ENCODE measurements at places on chromosomes 7 and 10.

- no peak for DNase-seq
Observed at GRCh38 chr7:37234334-37234733, 214.3 kb downstream of the ELMO1 start.

GRCh38 chr10:10438335-10439100 is 579.2 kb upstream of the CELF2 start:
- no peak for DNase-seq

- no peak for DNase-seq
Observed at GRCh38 chr7:12601302-12601869, 30.9 kb downstream of the SCIN start.

- no peak for DNase-seq
Observed at GRCh38 chr7:100570954-100571828, 2.5 kb downstream of the SAP25 start.

DNA sequence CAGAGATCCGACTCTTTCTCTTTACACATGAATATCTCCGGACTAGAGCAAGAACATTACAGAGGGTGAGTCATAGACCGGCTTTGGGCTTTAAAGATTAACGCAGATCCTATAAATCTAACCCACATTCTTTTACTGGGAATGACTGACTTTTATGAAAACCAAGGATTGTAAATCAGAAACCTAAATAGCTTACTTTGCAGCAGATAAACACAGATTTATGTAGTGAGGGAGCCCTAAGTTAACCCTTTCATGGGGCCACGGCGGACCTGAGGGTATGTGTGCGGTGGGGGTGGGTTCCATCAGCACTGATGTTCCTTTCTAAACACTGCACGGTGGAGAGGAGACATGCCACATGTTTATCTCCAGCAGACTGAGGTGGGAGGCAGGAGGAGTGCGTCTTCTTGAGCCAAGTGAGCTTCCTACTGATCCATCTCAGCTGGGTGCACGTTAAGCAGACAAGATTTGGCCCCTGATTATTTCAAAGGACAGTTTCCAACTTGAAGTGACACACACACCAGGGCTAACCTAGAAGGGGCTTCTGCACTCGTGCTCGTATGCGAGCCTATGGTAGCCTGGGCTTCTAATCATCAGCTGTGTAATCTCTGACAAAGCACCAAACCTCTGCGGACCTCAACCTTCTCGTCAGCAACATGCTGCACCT is 127.6 kb downstream of the WDR11 start:
- no peak for DNase-seq

DNA sequence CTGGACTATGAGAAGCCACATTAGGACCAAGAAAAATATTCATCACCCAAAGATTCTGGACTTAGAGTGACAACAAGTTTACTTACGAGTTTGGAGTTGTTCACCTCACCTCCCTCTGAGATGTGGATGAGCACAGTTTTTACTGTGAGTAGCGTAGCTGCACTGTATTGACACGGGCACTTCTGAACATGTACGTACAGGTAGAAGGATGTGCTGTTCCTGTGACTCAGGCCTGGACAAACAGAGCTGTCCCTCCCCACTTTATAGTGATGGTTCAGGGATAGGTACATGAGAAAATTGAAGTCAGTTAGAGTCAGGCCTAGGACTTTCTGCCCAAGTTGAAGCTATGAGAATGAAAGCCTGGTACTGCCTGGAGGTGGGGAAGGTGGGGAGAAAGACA is 80.9 kb upstream of the DYNC1I1 start:
- DNase-seq = no peak

DNA sequence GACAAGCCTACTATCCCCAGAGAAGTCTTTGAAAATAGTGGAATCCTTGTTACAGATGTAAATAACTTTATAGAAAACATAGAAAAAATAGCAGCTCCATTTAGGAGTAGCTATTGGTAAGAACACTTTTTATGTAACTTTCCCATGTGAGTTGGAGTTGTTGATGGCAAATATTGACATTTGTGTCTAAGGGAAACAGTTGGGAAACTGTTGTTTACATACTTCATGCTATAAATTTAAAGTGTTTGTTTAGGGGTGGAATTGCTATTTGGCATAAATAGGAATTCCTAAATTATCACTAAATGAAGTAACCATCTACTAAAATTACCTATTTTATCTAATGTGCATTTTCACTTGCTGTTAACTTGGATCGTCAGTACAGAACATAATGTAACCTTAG is 50.7 kb downstream of the GDI2 start:
- no peak for DNase-seq

DNA sequence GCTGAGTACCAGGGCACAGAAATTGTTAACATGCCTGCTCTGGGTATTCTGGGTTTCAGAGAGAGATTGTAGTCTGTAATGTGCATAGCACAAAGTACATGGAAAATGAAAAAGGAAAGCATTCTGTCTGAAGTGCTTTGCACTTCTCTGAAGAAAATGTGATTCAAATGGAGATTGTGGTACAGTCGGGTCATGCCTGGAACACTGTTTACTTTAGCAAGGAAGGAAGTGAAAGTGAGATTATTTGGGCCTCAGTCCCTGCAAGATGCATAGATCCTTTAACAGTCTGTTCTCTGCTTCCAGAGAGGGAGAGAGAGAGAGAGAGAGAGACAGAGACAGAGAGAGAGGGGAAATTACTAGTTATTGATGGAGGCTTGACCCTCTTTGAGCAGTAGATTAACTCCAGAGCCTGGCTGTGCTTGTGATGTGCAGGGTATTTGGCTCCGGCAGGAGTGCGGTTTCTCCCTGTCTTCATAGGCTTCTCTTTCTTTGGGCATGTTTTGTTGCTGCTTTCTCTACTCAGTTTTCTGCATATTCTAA is 5.4 kb downstream of the VWC2 start:
- no peak for DNase-seq

DNA sequence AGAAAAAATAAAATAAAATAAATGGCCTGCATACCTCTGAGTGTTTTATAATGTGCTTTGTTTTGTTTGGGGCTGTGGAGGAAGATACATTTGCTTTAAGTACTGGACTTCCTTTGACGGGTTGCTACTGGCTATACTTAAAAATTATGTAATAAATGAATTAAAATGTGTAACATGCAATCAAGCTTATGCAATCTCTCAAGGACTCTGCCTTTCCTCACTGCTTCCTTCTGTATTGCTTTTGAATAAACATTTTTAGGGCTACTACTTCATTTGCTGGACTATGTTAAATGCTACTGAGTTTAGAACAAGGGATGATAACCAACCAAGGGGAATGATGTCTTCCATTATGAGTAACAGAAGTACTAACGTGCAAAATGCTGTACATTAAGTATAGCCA is 91.6 kb downstream of the ETV1 start:
- no peak for DNase-seq

DNA sequence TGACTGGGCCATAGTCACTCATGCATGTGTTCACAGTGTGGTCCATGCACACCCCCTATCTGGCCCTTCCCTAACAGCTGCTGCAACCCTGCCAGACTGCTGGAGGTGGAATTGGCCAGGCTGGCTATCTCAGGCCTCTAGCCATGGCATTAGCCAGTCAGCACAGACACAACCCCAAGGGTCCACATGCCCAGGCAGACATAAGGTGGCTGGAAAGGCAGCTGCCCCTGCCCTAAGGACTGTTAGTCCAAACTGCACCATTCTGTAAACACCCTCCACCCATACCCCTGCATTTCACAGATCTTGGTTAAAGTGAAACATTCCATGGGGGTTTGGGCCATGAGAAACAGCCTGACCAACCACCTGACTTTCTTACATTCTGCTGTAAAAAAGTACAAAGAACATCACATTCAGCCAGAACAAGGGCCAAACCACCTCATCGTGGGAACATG is 137.4 kb upstream of the KCNMA1 start:
- DNase-seq = no peak

DNA sequence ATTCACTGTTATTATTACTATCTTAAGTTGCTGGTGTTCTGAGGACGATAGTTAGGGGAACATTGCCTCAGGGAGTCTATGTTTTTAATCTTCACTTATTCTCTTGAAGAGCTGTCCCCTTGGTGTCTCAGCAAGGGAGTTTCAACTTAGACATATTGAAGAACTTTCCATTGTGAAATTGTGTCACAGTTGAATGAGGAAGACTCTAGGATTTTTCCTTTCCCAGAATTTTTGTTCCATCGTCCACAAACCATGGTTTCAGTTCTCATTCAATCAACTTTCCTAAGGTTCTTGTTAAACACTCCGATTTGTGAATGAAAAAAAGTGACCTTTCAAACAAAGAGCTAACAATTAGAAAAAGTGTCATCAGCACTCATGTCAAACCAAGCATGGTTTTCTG is 128.3 kb downstream of the GATA3 start:
- DNase-seq = no peak
